ENCODE measurements at places on chromosomes 13 and 19.

- no peak for DNase-seq
Observed at GRCh38 chr13:76004416-76004815, 368.3 kb downstream of the LMO7 start.

- DNase-seq, result no peak
Observed at GRCh38 chr13:30647824-30648521, 30.3 kb downstream of the USPL1 start.

DNA sequence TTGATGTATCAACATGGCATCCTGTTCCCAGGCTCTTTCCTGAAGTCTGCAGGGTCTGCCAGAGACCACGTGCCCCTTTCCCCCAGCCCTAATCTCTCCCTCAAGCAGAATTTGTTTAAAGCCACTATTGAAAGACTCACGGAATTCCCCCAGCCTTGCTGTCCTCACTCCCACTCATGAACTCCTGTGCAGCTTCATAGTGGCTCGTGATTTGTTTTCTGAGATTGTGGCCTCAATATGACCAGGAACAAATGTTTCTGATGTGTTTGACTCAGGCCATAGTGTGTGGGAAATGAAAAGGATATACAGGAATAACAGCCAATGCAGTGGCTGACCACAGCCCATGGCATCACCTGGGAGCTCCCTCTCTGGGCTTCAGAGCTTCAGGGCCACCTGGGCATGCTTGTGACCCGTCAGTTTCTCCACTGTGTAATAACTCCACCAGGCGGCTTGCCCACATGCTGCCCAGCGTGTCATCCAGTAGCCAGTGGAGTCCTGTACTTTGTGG, 8.1 kb upstream of the SERPINE3 start:
- DNase-seq, result no peak

DNA sequence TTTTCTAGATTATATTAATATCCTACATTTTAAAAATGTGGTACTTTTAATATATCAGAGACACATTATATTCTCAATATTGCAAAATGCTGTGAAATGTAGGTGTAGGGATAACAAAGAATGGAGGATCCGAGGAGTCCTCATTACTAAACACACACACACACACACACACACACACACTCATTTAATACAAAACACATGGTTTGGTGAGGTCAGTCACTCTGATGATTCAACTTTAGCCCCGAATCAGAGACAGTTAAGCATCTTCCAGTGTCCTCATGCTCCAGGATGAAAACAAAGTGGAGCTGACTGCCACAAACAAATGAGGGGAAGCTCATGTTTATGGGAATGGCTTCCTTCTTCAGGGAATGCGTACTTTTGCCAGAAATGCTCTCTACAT, 147.5 kb downstream of the CYSLTR2 start:
- DNase-seq, result no peak

DNA sequence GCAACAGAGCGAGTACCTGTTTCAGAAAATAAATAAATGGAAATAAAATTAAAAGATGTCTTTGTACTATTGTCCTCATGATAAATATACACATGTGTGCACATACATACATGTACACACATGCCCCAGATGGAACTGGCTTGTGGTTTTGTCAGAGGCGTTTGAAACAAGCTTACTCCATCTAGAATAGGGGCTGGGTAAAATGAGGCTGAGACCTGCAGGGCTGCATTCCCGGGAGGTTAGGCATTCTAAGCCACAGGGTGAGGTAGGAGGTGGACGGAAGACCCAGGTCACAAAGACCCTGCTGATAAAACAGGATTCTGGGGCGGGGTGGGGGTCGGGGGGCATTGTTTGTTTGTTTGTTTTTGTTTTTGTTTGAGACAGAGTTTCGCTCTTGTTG, 8.1 kb upstream of the SIN3B start:
- no peak for DNase-seq

GRCh38 chr13:42272115-42272803, at the start of gene AKAP11:
TSS of gene AKAP11 (plus strand) at chr13:42272152. CDS start at chr13:42286349, 14,197 bp downstream.
- peak; percentile 35 for DNase-seq

DNA sequence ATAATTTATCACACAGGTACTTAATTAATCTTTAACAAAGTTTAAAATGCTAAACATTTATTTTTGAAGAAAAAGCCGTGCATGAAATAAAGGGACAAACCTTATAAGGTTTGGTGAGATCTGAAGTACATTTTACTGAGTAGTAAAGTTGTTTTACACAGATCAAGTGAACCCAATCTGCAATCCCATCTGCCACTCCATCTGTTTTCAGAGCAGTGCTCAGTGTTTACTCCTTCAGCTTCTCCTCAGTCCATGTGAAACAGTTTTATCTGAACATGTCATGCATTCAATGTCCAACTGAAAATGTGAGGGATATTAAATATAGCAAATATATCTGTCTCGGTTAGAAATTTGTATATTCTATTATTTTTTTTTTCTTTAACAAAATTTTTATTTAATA, 166.8 kb downstream of the MAB21L1 start:
- no peak for DNase-seq

DNA sequence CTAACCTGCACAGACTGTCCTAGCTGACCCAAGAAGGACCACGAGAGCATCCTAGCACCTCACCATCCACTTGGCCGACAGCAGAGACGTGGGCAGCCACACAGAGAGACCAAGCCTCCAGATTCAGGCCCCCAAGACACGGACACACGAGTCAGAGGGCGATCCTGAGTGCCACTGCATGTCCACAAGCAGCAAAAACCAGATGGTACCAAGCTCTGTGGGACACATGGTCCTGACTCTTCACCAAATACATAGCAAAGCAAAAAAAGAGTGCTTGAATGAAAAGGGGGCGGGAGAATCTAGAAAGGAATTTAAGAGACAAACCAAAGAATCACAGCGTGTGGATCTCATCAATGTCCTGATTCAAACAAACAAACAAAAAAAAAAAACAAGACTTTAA, 45.2 kb downstream of the MLLT1 start:
- DNase-seq, result no peak

GRCh38 chr13:21297447-21297846, 121.0 kb downstream of the MRPL57 start:
- no peak for DNase-seq

- DNase-seq, result no peak
Observed at GRCh38 chr13:57633141-57633949, 1.8 kb downstream of the PCDH17 start.

- DNase-seq, result no peak
Observed at GRCh38 chr13:110509971-110510786, 51.3 kb downstream of the RAB20 start.

DNA sequence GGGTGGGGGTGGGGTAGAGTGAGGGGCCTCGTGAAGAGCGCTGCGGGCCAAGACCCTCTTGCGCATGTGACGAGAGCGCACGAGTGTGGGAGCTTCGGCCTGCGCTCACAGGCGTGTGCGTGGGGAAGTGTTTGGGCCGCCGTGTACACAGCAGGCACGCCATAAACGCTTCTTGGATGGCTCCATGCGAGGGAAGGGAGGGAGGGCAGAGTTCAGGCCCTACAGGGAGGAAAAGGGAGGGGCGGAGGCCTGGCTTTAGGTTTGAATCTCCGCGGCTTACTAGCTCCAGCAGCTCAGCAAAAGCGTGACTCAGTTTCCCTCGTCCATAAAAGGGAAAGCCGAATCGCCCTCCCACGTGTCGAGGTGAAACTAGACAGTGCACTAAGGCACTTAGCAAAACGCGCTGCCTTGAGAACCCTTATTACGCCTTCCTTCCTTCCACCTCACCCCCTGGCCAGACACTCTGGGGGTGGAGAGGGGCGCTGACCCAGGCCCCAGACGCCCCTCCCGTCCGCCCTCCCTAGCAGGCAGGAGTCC, 12.5 kb downstream of the GADD45B start:
- no peak for DNase-seq

GRCh38 chr19:38055010-38055409, 148.0 kb downstream of the SIPA1L3 start:
- DNase-seq, result no peak

DNA sequence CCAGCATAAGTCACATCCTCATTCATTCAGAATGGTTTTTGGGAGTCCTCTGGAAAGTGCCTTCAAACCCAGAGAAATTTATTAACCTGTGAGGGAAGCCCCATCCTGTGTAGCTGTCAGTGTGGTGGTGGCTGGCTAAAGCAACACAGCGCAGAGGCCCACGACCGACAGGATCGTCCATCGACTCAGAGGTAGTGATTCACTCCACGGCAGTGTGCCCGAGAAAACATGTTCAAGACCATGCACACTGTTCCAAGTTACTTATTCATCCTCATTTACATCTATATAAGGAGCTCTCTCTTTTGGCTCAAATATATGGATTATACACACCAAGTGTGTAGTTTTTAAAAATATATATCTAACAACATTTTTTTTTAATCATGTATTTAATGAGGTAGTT, 96.3 kb upstream of the SLC15A1 start:
- no peak for DNase-seq

- no peak for DNase-seq
Observed at GRCh38 chr13:66627512-66627911, 602.6 kb downstream of the PCDH9 start.

GRCh38 chr19:34256835-34257558, 2.6 kb downstream of the GARRE1 start:
- no peak for DNase-seq

DNA sequence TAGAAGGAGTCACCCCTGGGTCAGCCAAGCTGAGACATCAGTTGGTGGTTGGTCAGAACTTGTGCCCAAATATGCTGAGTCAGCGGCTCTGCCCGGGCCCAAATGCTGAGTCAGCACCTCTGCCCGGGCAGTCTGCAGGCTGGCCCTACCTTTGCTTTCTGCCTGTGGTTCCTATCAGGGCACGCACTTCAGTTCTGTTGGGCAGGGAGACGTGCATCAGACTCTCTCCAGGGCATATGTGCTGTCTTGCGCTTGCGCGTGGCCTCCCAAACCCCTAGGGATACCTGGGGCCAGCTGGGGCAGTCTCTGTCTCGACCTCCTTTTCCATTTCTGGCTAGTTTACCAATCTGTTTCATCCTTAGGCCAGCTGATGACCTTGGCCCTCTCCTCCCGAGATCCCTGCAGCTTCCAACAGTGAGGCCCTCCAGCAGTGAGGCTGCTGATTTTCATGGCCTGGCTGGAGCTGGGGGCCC, 24.4 kb upstream of the LDLR start:
- no peak for DNase-seq

GRCh38 chr13:109700176-109700575, 86.2 kb downstream of the IRS2 start:
- no peak for DNase-seq

GRCh38 chr19:18385675-18386542, at the start of gene GDF15:
TSS of gene GDF15 (plus strand) at chr19:18386158. CDS start at chr19:18386190, 32 bp downstream.
- no peak for DNase-seq

GRCh38 chr13:74036373-74036772, 97.8 kb downstream of the KLF12 start:
- no peak for DNase-seq

DNA sequence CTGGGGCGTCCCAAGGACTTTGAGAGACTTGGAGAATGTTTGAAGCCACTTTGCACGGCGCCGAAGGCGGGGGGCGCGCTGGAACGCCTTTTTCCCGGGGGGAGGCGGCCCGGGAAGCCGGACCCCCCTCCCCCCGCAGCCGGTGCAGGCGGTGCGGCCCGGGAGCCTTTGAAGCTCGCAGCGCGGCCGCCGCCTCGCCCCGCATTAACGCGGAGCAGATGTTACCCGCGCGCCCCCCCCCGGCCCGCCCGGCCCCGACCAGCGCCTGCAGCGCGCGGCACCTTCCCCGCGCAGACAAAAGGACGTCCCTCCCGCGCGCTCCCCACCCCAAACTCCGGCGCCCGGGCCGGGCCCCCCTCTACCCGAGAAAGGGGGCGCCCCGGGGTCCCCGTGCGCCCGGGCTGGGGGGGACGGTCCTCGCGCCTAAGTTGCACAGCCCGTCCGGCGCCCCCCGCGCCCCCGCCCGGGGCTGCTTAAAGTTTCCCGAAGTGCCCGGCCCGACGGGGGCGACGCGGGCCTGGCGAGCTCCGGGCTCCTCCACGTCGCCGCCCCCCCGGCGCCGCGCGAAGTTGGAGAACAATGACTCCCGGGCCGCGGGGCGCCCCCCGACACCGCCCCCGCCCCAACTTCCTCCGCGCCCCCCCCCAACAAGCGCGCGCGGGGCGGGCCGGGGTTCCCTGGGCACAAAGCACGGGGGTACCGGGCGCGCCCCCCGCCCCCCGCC, 685 bp downstream of the TCF3 start:
- no peak for DNase-seq

GRCh38 chr19:7844405-7844804, 14.4 kb downstream of the EVI5L start:
- DNase-seq, result no peak

GRCh38 chr19:45822716-45823115, 7.6 kb upstream of the RSPH6A start:
- no peak for DNase-seq

DNA sequence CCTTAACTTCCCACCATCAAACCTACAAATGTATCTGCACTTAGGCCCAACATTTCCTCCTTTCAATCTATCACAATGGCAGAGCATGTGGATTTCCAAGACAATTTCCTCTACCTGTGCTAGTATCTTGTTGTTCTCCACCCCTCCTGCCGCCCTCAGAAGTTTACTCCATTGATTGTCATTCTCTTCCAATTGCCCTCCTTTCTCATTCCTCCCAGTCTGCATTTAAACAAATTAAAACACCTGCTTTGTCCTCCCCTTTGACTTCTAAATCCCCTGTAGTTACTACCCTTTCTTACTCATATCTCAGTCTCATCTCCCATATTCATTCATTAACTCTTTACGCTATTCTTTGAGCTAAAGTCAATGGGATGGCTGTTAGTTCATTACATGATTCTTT, 370.6 kb downstream of the DIAPH3 start:
- no peak for DNase-seq

- no peak for DNase-seq
Observed at GRCh38 chr19:13207846-13208671, 57.8 kb downstream of the IER2 start.

GRCh38 chr13:19955873-19956559, 2.5 kb upstream of the ZMYM2 start:
- no peak for DNase-seq

GRCh38 chr19:2490659-2491058, 14.7 kb downstream of the GADD45B start:
- DNase-seq, result no peak

GRCh38 chr19:18183529-18183928, 9.5 kb upstream of the MPV17L2 start:
- DNase-seq, result no peak

DNA sequence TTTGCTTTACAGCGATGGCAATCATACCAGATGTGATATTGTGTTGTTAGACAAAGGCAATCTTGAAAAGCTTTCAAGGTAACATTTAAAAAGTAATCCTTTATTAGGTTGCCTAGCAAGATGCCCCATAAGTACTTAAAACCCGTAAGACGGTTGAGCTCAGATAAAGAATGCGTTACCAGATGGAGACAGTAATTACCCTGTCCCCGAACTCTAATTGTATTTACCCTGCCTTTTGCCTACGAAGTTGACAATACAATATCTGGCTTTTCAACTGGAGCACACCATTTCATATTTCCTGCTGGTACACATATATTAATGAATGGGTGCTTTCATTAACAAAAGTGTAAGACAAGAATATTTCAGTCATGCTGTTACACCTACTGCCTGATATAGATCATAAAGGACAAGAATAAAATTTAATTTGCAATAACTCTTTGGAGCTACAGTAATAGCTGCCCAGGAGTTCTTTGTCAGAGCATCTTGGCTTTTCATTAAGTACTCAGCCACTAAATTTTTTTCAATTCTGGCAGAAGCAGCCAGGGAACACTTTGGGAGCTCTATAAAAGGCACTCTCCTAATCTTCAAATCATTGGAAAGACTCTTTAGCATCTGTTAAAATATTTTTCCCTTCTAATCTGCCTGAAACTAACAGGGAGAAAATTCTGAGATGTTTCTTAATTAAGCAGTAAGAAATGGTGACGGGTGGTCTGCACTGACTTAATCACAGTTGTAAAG, 63.8 kb downstream of the DCT start:
- DNase-seq, result no peak

GRCh38 chr19:33406521-33407139, 33.1 kb downstream of the CEBPG start:
- peak; percentile 53 for DNase-seq

- no peak for DNase-seq
Observed at GRCh38 chr19:11337080-11337479, 2.4 kb downstream of the RAB3D start.
